Lower lobe of right lung (tissue), 2 donors: ENCODE measurements at places on chromosomes 12 and 14. TPM values are rescaled to one million over a fixed set of nuclear protein-coding genes. Genes with fewer than 3 reads are reported as not detected.

The ADIPOR2 gene
- 83.8 TPM for total RNA-seq

The TAMALIN gene
- total RNA-seq = 85.5 TPM

The MAP1LC3B2 gene
- 1.9 TPM for total RNA-seq

The RPS6KA5 gene
- 11.3 TPM for total RNA-seq

The MGST1 gene
- total RNA-seq = 341 TPM

The CLEC14A gene
- 57.0 TPM for total RNA-seq

The GZMB gene
- total RNA-seq = 7.6 TPM

The CPNE6 gene
- not detected for total RNA-seq

The LRRIQ1 gene
- 10.6 TPM for total RNA-seq

The LHX5 gene
- not detected for total RNA-seq

The IL22 gene
- total RNA-seq = not detected

GRCh38 chr14:55580470-55581341 is 699 bp downstream of the KTN1 start:
- H3K27ac ChIP-seq = peak overlapping the region; percentile 91
- peak overlapping the region; percentile 94 for H3K4me3 ChIP-seq
- DNase-seq = peak; percentile 62
- no peaks in the 10 kb centered on the region for H3K27me3 ChIP-seq
- H3K4me1 ChIP-seq = peaks cover 52% of the 10 kb centered on the region

GRCh38 chr14:105830171-105830570 is 303.8 kb downstream of the TMEM121 start:
- no peak overlapping the region for H3K4me3 ChIP-seq
- H3K36me3 ChIP-seq = no peaks in the 10 kb centered on the region
- H3K27me3 ChIP-seq = peaks cover 5% of the 10 kb centered on the region
- no peak overlapping the region for H3K27ac ChIP-seq

GRCh38 chr12:92237762-92238523 is 92.3 kb upstream of the BTG1 start:
- no peaks in the 10 kb centered on the region for H3K4me1 ChIP-seq
- H3K36me3 ChIP-seq = no peaks in the 10 kb centered on the region
- H3K4me3 ChIP-seq = no peak overlapping the region
- no peaks in the 10 kb centered on the region for H3K27me3 ChIP-seq
- no peak overlapping the region for H3K27ac ChIP-seq

GRCh38 chr12:44929236-44929885 is 53.2 kb upstream of the NELL2 start:
- H3K4me1 ChIP-seq = no peaks in the 10 kb centered on the region
- no peak overlapping the region for H3K27ac ChIP-seq
- H3K4me3 ChIP-seq = no peak overlapping the region
- no peaks in the 10 kb centered on the region for H3K36me3 ChIP-seq
- DNase-seq = no peak

DNA sequence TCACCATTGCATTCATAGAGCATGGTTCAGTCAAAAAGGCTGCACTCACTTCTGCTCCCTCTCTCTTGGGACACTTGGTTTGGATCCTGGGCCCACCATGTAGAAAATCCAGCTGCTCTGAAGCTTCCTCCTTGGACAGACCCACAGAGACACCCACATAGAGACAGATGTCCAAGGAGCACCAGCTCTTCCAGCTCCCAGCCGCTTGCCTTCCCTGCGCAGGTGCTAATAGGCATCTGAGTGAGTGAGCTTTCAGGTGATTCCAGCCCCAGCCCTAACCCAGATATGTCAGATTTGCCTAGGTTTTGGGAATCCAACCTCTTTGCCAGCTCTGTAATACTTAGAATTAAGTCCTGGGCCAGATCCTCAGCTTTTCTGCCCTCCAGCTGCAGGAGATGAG is 38.6 kb downstream of the DLK1 start:
- H3K36me3 ChIP-seq = no peaks in the 10 kb centered on the region
- H3K27me3 ChIP-seq = no peaks in the 10 kb centered on the region
- no peak for DNase-seq
- no peak overlapping the region for H3K4me3 ChIP-seq

GRCh38 chr14:61179061-61179690 is 102.0 kb downstream of the TMEM30B start:
- no peaks in the 10 kb centered on the region for H3K36me3 ChIP-seq
- no peaks in the 10 kb centered on the region for H3K4me1 ChIP-seq
- no peak for DNase-seq
- no peak overlapping the region for H3K4me3 ChIP-seq
- no peaks in the 10 kb centered on the region for H3K27me3 ChIP-seq

DNA sequence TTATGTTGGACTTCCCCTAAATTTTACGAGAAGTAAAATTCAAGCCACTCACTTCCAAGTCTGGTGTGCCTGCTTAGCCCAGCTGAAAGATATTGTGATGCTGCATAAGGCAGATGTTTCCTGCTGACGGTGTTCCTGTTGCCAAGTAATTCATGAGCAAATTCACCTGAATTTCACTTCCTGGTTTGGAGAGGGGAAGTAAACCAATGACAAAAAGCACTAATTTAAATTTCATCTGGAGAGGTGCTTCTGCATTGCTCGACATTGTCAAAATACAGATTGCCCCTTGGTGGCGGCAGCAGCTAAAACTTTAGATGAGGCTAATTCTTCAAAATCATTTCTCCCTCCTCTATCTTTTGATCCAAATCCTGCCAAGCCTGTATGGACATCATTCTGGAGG is 281.1 kb downstream of the AACS start:
- no peak overlapping the region for H3K4me3 ChIP-seq
- H3K36me3 ChIP-seq = no peaks in the 10 kb centered on the region
- DNase-seq = no peak
- no peaks in the 10 kb centered on the region for H3K27me3 ChIP-seq

DNA sequence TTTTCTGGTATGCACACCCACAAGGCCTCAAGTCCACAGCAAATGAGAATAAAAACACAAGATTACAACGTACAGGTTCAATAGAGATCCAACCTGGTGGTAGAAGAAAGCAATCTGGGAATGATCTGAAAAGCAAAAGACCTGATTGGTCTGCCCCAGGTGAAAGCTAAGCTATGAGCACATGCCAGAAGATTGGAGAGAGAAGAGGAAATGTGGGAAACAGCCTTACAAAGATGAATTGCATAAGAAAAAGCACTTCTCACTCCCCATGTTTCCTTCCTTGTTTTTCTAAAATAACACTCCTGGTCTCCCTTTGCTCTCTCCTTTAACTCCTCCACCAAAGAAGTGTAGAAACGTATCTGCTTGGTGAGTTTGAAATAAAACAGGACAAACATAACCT is 77.3 kb upstream of the ANO6 start:
- no peak for DNase-seq
- H3K27me3 ChIP-seq = no peaks in the 10 kb centered on the region
- H3K4me1 ChIP-seq = no peaks in the 10 kb centered on the region

DNA sequence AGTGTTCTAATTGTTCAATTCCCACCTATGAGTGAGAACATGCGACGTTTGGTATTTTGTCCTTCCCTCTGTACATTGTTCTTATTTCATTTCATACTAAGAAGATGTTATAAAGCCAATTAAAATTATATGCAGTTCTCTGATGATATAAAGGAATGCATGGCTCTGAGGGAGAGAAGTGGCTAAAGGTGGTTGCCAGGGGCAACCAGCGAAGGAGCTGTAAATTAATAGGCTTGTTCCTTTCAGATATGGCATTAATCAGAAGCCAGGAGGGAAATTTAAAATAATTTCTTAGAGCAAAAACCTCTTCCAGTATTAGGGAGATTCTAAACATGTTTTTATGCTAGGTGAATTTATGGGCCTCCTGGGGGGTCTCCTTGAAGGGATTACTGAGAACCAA is 227.8 kb downstream of the TMEM117 start:
- no peak overlapping the region for H3K27ac ChIP-seq
- no peaks in the 10 kb centered on the region for H3K4me1 ChIP-seq
- no peaks in the 10 kb centered on the region for H3K27me3 ChIP-seq
- no peak for DNase-seq

GRCh38 chr12:122956035-122956434 is 10.2 kb downstream of the ABCB9 start:
- H3K4me1 ChIP-seq = no peaks in the 10 kb centered on the region
- peaks cover 7% of the 10 kb centered on the region for H3K36me3 ChIP-seq
- no peak for DNase-seq
- no peak overlapping the region for H3K27ac ChIP-seq

DNA sequence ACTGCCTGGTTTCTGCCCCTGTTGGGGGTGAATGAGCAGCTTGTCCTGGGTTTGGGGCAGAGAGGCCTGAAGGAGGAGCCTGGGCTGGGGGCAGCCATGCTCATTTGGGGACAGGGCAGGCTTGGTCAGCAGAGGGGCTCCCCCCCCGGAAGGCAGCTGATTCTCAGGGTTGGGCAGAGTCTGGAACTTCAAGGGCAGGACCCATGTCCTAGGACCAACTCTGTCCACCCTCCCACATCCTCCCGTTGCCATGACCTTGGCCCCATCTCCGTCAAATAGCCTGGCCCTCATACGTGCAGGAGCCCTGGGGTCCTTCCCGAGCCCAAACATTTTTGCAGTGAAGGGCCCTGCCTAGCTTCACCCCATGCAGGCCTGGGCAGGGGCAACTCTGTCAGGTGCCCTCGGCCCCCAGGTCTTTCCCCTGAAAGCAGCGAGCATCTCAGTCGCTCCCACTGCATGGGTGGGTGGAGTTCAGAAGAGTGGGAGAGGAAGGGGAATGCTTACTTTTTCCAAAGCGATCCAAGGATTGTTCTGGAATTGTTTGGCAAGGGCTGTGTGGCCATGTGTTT is 32.6 kb downstream of the TNFAIP2 start:
- H3K4me1 ChIP-seq = no peaks in the 10 kb centered on the region
- no peak overlapping the region for H3K4me3 ChIP-seq
- H3K27me3 ChIP-seq = no peaks in the 10 kb centered on the region
- no peaks in the 10 kb centered on the region for H3K36me3 ChIP-seq

DNA sequence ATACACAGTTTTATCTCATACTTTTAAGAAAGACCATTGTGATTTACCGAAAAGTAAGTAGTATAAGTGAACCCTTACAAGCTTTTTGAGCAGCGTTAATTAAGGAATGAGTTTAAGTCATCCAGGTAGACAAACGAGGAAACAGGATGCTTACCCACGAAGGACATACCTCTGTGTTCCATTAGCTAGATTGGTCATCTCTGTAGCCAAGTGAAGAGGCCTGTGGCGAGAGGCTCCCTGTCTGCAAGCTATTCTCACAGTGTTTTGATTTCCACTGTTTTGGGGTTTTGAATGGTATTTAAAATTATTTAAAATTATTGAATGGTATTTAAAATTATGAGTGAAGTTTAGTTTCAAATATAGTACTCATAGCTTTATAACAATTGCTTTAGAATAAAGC is 342.1 kb upstream of the RGS6 start:
- H3K4me3 ChIP-seq = no peak overlapping the region
- H3K27me3 ChIP-seq = no peaks in the 10 kb centered on the region
- no peak for DNase-seq
- peaks cover 33% of the 10 kb centered on the region for H3K4me1 ChIP-seq
- no peak overlapping the region for H3K27ac ChIP-seq
- no peaks in the 10 kb centered on the region for H3K36me3 ChIP-seq

DNA sequence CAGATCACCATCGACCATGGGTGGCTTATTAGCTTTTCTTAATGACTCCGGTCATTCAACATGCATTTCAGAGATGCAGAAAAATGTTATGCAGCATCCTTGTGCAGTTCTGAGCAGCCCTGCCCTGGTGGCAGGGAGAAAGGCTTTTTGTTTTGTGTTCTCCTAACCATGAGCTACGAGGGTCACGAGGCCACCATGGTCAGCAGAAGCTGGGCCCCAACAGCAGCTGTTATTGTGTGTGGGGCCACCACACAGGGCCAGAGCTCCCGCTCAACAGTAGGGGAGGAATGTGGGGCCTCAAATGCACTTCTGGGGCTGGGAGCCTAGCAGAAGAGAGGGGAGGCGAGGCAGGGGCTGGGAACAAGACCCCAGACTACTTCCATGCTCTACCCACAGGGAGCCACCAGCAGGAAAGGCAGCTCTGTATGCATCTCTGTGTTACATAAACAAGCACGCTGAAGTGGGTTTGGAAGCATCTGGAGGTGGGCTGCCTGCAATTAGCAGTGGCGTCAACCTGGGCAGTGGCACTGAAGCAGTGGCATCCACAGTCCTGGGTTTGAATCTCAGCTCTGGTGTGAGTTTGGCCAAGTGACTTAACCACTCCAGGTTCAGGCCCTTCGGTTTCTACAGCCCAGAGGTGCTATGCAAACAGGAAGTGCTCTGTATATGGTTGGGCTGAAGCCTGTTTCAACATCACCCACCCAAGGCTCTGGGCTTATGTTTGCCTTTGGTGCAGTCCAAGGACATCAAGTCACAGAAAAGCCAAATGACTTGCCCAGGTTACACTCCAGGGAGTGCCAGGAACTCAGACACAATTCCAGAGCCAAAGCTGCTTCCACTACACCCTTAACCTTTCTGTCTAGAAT is 16.3 kb downstream of the GLTP start:
- peak overlapping the region; percentile 76 for H3K27ac ChIP-seq
- no peaks in the 10 kb centered on the region for H3K27me3 ChIP-seq
- H3K4me1 ChIP-seq = peaks cover 33% of the 10 kb centered on the region
- no peak for DNase-seq
- no peak overlapping the region for H3K4me3 ChIP-seq
- H3K36me3 ChIP-seq = peaks cover 11% of the 10 kb centered on the region

DNA sequence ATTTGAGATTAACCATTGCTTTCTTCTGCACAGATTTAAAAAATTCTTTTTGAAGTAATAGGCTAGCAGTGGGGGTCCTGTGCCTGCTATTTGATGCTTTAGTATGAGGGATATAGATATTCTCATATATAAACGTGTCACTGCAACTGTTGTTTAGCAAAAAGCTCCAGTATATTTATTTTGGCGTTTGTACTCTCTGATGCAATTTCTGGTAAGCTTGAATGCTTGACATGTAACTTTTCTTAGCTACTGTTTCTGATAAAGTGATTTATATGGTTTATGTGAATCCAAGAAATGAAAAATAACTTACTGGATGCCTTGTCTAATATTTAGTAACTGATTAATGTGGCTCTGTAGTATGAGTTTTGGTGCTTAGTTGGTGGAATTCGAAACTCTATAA is 77.1 kb downstream of the TTLL5 start:
- H3K4me3 ChIP-seq = no peak overlapping the region
- no peak for DNase-seq
- no peak overlapping the region for H3K27ac ChIP-seq
- H3K36me3 ChIP-seq = peaks cover 30% of the 10 kb centered on the region
- H3K4me1 ChIP-seq = no peaks in the 10 kb centered on the region

- H3K27me3 ChIP-seq = peaks cover 4% of the 10 kb centered on the region
- H3K36me3 ChIP-seq = no peaks in the 10 kb centered on the region
- DNase-seq = no peak
- no peaks in the 10 kb centered on the region for H3K4me1 ChIP-seq
- no peak overlapping the region for H3K27ac ChIP-seq
Measured at GRCh38 chr12:119019166-119019565, 37.8 kb downstream of the SRRM4 start.

DNA sequence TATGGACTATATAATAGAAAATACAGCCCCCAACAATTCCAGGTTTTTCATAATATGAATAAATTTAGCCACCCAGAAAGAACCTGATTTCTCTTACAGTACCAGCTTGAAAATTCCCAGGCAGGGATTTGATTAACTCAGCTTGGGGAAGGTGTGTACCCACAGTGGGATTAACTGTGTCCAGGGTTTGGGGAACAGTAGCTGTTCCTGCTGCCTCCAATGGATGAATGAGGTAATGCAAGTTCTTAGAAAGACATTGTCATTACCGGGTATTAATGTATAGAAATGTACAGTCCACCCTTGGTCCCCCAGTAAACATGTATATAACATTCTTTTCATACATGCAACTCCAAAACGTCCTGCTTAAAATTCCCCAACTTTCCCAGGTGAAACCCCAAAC is 115.6 kb downstream of the LRIG3 start:
- no peaks in the 10 kb centered on the region for H3K4me1 ChIP-seq
- H3K4me3 ChIP-seq = no peak overlapping the region
- DNase-seq = no peak
